ENCODE measurements at places on chromosomes 2 and 18.

DNA sequence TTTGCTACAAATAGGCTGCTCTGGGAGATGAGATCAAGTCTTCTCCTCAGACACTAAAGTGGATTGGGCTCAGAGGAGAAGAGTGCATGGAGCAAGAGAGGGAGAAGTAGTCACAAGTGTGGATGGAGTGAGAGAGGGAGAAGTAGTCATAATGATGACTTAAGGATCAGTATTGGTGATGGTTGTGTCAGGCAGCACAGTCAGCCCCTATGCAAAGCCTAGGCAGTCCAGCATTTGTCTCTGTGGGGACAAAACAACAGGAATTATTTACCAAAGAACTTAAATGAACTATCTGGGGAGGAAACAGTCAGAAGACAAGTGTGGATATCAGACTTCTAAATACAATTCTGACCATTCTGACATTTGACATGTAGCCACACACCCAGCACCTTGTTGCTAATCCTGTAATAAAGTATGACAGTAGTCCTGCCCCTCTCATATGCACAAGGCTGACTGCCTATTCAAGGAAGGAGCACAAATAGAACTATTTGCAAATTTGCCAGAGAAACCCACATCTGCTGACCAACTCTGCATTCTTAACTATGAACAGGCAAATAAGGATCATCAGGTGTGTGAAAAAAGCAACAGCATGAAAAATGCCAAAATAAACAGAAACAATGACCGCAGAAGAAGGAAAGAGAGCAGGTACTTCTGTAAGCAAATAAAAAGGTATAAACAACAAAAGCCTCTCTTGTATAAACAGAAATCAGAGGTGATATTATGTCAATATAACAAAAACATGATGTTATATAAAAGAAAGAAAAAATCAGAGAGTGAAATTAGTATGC is 1597.9 kb upstream of the ACVR2A start:
- no peaks in the 10 kb centered on the region for H3K4me1 ChIP-seq
- no peak overlapping the region for H3K27ac ChIP-seq
- no peaks in the 10 kb centered on the region for H3K36me3 ChIP-seq
- H3K4me3 ChIP-seq, result no peak overlapping the region

GRCh38 chr2:149765636-149766035 is 178.1 kb upstream of the MMADHC start:
- H3K36me3 ChIP-seq, result no peaks in the 10 kb centered on the region
- DNase-seq, result no peak
- no peaks in the 10 kb centered on the region for H3K4me1 ChIP-seq
- H3K4me3 ChIP-seq, result no peak overlapping the region
- H3K27me3 ChIP-seq, result no peaks in the 10 kb centered on the region

DNA sequence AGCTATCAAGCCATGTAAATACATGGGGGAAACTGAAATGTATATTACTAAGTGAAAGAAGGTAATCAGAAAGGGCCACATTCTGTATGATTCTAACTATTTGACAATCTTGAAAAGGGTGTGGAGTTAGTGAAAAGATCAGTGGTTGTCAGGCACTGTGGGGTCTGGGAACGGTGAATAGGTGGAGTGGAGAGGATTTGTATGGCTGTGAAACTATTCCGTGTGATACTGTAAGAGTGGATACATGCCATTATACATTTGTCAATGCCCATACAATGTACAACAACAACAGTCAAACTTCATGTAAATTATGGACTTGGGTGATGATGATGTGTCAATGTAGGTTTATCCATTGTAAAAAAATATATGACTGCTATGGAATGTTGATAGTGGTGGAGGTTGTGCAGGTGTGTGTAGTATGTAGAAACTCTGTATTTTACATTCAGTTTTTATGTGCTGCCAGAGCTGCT is 1116.2 kb downstream of the SUCLG1 start:
- H3K36me3 ChIP-seq, result no peaks in the 10 kb centered on the region
- H3K27me3 ChIP-seq, result no peaks in the 10 kb centered on the region
- no peak for DNase-seq

DNA sequence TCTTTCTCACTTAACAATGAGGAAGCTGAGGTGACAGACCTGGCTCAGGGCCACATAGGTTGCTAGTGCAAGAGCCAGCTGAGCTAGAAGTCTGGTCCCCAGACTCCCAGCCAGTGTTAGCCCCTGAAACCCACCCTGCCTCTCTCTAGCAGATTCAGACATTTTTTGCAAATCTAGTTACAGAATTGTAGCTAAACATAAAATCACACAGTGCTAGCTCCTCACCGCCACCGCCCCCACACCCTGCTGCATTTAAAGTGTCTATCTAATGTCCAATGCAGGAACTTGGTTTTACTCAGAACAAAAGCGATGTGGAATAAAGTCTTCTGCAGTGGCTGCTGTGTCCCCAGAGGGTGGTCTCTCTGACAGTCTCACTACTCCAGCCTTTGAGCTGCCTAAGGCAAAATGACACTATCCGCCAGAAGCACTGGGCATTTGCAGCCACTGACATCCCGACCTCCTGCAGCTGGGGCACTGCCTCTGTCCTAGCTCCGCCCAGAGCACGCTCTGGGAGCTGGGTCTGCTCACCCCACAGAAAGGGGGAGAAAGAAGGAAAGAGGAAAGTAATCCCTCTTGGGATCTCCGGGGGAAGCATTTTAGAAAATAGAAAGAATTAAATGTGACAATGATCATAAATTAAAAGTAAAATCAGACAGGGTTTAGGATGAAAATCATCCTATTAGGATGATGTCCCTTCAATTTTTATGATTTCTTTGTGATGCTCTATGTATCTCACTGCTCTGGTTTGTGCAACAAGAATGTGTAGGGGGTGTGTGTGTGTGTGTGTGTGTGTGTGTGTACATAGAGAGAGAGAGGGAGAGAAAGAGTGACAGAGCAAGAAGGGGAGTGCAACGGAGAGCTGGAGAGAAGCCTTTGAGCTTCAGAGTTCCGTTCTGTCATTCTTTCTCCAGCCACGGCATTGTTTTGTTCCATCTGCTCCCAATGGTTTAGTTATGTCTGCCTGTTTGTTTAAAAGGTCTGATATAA is 50.5 kb upstream of the ST8SIA3 start:
- peaks cover 20% of the 10 kb centered on the region for H3K27me3 ChIP-seq
- no peak overlapping the region for H3K27ac ChIP-seq
- no peaks in the 10 kb centered on the region for H3K4me1 ChIP-seq
- DNase-seq, result no peak
- H3K36me3 ChIP-seq, result no peaks in the 10 kb centered on the region
- H3K4me3 ChIP-seq, result no peak overlapping the region

DNA sequence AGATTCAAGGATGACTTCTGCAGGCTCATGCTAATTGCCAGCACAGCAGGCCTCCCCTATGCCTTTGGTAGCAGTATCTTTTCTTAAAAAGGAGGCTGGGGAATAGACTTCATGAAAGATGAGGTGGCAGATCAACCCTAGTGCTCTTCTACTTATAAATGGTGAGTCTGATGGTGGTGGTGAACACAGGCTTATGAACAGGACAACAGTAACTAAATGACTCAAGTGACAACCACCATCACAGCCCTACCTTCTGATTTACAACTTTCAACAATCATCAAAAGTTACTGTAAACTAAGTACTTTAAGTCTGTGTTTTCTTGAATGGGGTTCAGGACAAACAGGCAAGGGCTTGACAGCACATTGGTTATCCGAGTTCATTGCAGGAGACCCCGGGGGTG is 39.3 kb downstream of the PAIP2B start:
- no peaks in the 10 kb centered on the region for H3K27me3 ChIP-seq
- H3K27ac ChIP-seq, result no peak overlapping the region
- H3K4me1 ChIP-seq, result no peaks in the 10 kb centered on the region

- H3K36me3 ChIP-seq, result no peaks in the 10 kb centered on the region
- no peaks in the 10 kb centered on the region for H3K27me3 ChIP-seq
- H3K4me1 ChIP-seq, result no peaks in the 10 kb centered on the region
- no peak overlapping the region for H3K27ac ChIP-seq
- DNase-seq, result no peak
- H3K4me3 ChIP-seq, result no peak overlapping the region
Observed at GRCh38 chr2:13308989-13309388, 592.3 kb downstream of the TRIB2 start.

GRCh38 chr2:134711692-134712091 is 7.1 kb downstream of the TMEM163 start:
- peaks cover 39% of the 10 kb centered on the region for H3K4me1 ChIP-seq
- H3K27me3 ChIP-seq, result peaks cover 2% of the 10 kb centered on the region
- no peak for DNase-seq
- peaks cover 5% of the 10 kb centered on the region for H3K36me3 ChIP-seq

- peaks cover 14% of the 10 kb centered on the region for H3K27me3 ChIP-seq
- H3K36me3 ChIP-seq, result no peaks in the 10 kb centered on the region
- H3K27ac ChIP-seq, result no peak overlapping the region
- DNase-seq, result no peak
- H3K4me1 ChIP-seq, result peaks cover 5% of the 10 kb centered on the region
- peak overlapping the region; percentile 8 for H3K4me3 ChIP-seq
Observed at GRCh38 chr2:15942711-15943345, 2.5 kb downstream of the MYCN start.

DNA sequence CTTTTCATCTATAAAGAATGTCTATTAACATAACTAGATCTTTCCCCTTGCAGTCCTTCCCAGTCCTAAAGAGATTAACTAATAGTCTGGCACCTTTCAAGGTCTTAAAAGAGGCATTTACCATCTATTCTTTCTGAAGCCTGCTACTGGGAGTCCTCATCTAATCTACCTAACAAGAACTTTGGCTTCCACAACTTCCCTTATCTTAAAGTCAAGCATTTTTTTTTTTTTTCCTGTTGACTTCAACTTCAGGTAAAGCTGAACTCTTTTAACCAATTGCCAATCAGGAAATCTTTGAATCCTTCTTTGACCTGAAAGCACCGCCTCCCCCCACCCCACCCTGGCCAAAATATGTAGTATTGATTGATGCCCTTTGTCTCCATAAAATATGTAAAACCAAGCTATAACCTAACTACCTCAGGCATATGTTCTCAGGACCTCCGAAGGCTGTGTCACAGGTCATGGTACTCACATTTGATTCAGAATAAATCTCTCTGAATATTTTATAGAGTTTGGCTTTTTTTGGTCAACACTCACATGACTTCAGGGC is 168.6 kb downstream of the PTPRM start:
- no peaks in the 10 kb centered on the region for H3K4me1 ChIP-seq
- no peaks in the 10 kb centered on the region for H3K27me3 ChIP-seq
- H3K36me3 ChIP-seq, result no peaks in the 10 kb centered on the region
- H3K4me3 ChIP-seq, result no peak overlapping the region
- no peak overlapping the region for H3K27ac ChIP-seq

DNA sequence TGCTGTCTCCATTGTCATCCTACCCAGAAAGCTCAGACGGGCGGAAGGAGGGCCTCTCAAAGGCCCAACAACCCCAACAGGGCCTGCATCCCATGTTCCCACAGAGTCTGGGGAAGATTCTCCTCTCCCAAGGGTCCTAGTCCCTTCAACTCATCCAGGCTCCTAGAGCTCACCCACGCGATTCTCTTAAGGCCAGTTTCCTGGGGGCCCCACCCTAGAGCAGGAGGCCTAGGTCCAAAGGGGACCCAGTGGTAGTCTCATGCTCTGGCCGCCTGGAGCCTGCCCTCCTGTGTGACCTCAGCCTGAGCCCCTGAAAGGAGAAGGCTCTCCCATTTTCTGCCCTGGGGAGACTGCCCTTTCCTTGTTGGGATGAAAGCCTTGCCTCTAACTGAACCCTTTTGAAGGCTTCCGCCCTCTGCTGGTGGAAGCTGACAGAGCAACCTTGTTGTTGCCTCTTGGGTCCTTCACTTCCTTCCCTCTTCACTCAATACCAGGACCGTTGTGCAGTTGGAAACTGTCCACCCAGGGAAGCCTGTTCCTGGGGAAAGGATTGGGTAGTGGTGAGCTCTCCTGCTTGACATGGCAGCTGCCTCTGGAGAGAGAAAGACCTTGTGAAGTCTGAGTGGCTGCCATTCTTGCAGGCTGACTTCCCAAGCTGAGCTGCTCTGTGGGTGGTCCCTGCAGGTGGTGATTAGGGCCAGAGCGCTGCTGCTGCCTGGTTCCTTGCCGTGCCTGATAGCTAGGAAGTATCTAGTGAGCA is 86.0 kb upstream of the ALPP start:
- no peak overlapping the region for H3K27ac ChIP-seq
- peaks cover 6% of the 10 kb centered on the region for H3K4me1 ChIP-seq
- peak; percentile 9 for DNase-seq
- peaks cover 9% of the 10 kb centered on the region for H3K36me3 ChIP-seq
- no peaks in the 10 kb centered on the region for H3K27me3 ChIP-seq

GRCh38 chr2:223829128-223829527 is 8.3 kb downstream of the AP1S3 start:
- no peak overlapping the region for H3K4me3 ChIP-seq
- peaks cover 39% of the 10 kb centered on the region for H3K4me1 ChIP-seq
- no peak for DNase-seq
- H3K27ac ChIP-seq, result no peak overlapping the region
- H3K36me3 ChIP-seq, result peaks cover 33% of the 10 kb centered on the region
- no peaks in the 10 kb centered on the region for H3K27me3 ChIP-seq

- peaks cover 18% of the 10 kb centered on the region for H3K36me3 ChIP-seq
- DNase-seq, result no peak
- no peak overlapping the region for H3K4me3 ChIP-seq
- no peaks in the 10 kb centered on the region for H3K4me1 ChIP-seq
Observed at GRCh38 chr18:50944245-50944932, 23.5 kb upstream of the ELAC1 start.

DNA sequence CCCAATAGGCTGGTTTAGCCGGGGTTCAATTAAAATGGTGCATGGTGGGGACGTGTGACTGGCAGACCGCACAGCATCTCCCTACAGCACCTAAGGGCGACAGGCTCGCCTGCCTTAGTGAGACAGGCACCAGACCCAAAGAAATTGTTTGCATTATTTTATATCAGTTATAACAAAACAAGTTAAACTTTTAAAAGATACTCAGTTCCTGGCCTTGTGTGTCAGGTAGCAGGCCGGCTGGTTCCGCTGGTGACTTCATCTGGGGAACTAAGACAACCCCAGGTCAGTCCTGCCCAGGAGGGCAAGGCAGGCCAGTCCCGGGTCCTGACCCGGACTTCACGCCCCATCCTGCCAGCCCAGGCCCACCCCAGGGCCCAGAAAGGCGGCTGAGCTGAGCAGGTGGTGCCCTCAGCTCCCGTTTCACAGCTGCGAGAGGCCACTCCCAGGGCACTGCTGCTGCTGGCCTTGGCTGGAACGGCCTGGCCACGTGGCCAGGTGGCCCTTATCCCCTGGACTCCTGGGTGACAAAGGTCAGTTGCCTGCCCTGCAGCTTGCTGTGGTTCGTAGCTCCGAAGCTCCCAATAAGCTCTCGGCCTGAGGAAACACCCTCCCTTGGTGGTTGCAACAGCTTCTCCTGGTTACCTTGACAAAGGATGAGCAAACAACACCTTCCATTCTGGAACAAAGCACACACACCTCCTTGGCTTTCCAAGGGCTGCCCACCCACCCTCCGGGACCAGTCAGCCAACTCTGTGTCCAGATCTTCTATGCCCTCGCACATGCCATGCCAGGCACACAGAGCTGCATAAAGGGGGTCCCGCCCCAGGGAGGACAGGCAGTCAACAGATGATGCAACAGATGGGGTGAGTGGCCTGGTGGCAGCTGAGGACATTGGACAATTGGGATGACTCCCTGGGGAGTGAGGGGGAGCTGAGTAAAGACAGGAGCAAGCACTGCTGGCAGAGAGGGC is 11.3 kb upstream of the AGXT start:
- no peak overlapping the region for H3K4me3 ChIP-seq
- H3K36me3 ChIP-seq, result peaks cover 3% of the 10 kb centered on the region
- no peaks in the 10 kb centered on the region for H3K4me1 ChIP-seq
- H3K27me3 ChIP-seq, result peaks cover 8% of the 10 kb centered on the region
- no peak overlapping the region for H3K27ac ChIP-seq

Data from memory B cell (primary cell).